ENCODE measurements at places on chromosomes 1 and 21.
A peak's percentile ranks its signal among the peaks of the same experiment; 100 is the strongest.

DNA sequence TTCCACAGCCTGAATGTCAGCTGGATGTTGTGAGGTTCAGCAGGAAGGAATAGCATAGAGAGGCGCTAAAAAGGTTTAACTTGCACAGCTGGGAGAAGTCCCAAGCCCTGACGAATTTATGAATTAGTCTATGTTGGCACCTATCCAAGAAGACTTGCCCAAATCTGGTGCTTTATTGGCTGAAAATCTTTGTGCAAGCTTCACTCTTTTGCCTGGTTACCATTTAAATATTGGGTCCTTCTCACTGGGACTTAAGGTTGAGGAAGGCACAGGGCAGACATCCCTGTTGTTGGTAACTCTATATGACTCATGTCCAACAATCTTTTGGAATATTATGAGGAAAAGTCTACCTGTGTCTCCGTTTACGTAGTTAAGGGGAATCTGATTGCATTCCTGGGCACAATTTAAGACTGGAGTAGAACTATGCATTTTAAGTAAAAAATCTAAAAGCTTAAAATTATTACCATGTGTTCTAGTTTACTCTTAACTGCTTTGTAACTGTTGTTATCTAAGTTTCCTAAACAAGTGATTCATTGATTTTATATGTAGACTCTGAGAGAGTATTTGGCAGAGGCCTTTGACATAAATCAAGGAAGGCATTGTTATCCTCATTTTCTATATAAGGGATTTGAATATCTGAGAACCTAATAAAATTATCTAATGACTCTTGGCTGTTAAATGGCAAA lies 181.7 kb upstream of the DPYD start:
- no peak for DNase-seq

GRCh38 chr1:5571438-5571837 lies 420.8 kb downstream of the NPHP4 start:
- DNase-seq: no peak

GRCh38 chr1:153957744-153958110 lies 685 bp downstream of the CRTC2 start:
- DNase-seq: no peak

GRCh38 chr1:36446271-36446670 lies 4.0 kb downstream of the OSCP1 start:
- peak; percentile 42 for DNase-seq

DNA sequence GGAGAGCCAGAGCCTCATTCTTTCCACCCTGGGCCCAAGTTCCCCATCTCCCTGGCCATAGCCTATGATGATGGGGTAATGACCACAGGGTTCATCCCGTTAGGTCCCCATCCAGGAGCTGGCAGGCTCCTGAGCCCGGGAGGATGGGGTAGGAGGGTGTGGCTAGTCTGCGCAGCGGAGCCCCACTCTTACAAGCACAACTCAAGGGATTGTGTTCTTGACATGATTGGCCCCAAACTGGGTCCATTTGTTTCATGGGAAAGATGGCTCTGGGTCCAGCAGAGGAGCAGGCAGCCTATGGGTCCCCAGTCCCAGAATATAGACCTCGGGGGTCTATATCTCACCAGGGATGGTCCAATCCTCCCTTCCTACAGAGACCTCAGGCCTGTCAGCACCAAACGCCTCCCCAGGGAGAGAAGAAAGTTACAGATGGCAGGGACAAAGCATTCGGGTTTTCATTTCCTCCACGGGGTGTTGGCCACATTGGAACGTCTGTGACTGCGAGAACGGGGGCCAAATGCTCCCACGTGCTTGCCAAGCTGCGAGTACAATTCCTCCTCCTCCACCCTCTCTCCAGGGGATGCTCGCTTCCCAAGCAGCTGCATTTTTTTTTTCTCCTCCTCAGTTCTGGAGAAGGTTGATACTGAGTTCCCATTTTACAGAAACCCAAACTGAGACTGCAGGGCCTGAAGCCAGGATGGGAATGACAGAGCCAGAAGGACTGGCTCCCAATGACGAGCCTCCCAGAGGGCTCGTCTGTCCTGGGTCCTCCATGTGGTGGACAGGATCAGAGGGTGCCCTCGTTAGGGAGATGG lies 71.0 kb downstream of the DHRS3 start:
- DNase-seq: no peak

DNA sequence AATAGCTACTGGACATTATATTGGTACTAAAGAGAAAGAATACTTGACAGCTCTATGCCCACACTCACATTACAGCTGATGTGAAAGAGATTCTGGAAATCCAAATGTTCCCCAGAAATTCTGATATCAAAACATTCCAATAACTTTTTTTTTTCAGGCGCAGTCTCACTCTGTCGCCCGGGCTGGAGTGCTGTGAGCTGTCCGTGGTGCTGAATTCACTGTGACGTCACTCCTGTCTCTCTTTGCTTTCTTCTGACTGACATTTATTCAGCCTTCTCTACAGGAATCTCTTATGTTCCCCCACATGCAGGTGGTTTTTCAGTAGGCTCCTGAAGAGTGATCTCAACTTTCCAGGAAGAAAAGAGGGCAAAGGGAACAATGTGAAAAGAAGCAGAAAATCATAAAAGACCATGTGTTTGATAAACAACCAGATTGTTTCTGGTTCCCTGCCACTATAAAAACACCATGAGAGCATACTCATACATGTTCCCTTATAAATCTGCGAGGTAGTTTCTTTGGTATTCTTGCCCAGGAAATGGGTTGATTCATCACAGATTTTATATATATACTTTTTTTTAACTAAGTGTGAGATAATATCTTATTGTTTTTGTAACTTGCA lies 6.2 kb downstream of the S100A7A start:
- peak; percentile 28 for DNase-seq

DNA sequence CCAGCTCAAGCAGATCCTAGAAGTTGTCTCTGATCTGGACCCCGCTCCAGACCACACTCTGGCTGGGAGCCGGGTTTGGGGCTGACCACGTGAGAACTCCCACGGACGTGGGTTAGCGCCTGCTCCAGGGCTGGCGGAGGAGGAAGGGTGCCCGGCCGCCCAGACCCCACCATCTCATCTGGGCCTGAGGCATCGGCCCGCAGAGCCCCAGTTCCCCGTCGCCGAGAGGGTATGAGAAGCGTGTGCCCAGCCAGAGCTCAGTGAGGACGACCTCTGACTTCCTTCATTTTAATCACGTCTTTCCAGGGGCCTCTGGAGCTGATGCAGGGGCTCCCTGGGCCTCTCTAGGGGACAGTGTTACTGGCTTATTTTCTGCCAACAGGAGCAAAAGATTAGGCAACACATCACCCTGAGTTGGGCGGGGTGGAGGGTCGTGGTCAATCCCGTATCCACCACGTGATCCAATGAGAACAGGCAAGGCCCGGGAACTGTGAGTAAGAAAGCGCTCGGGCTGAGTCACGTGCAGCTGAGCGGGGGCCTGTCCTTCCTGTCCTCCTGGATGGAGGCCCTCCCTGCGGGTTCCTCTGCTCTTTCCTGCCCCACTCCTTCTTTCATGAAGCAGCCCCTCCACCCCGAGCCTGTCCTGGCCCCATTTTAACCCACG lies 81.1 kb downstream of the SIK1 start:
- DNase-seq: peak; percentile 29

DNA sequence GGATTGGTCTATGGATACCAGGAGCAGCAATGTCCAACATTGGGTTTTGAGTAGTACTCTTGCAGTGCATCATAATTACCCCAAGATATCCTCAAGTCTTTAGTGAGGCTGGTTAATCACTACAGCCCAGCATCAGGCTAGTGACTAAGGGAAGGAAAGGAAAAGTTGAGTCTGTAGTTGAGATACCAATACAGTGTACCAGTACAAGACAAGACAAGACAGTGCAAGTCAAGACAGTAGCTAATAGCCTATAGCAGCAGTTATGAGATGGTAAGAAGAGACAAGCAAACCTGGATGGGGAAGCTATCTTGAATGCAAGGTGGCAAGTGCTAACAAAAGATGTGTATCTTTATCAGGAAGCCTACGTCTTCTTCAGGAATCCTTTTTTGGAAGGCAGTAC lies 13.3 kb upstream of the GNG12 start:
- no peak for DNase-seq

GRCh38 chr21:41674402-41674801 lies 92.5 kb downstream of the RIPK4 start:
- no peak for DNase-seq

DNA sequence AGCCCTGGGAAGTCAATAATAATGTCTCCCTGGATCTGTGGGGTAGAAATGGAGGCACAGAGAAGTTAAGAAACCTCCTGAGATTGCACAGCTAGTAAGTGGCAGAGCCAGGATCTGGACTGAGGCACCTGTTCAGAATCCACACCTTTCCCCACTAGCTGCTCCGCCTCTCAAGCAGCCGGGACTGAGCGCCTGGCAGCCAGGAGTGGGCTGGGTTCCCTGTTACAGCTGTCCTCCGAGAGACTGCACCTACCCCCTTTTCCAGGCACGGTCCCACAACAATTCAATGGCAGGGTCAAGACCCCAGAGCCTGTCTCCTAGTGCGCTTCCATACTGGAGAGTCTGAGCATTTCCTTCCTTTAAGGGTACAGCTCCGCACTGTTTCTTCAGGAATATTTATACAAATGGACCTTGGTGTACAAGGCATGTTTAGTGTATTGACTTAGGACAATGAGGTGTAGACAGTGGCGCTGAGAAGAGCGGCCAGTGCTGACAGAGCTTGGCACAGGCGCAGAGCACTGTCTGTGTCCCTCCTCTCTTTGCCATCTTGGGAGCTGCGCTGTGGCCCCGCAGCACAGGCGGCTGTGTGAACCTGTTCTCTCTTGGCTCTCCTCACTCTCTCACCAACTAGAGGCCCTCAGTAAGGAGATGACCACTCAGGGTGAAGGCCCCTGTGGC lies 24.4 kb downstream of the GRHL3 start:
- no peak for DNase-seq

GRCh38 chr1:203289281-203289981 lies 15.9 kb upstream of the BTG2 start:
- DNase-seq: no peak

DNA sequence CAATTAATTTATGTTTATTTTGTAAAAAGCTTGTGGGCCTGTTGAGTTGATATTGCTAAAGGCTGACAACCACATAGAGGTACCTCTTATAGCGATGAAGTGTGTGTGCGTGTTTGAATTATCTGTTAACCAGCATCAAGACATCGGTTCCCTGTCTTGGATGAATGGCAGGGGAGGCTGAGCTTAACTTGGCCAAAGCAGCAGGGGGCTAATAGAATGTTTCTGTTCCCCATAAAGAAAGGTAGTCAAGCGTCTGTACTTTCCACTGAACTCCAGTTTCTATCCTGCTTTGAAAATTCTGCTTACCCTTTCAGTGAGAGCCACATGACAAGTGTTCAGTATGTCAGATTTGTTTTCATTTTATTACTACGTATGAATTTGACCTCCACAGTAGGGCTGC lies 63.0 kb downstream of the ROR1 start:
- DNase-seq: no peak

DNA sequence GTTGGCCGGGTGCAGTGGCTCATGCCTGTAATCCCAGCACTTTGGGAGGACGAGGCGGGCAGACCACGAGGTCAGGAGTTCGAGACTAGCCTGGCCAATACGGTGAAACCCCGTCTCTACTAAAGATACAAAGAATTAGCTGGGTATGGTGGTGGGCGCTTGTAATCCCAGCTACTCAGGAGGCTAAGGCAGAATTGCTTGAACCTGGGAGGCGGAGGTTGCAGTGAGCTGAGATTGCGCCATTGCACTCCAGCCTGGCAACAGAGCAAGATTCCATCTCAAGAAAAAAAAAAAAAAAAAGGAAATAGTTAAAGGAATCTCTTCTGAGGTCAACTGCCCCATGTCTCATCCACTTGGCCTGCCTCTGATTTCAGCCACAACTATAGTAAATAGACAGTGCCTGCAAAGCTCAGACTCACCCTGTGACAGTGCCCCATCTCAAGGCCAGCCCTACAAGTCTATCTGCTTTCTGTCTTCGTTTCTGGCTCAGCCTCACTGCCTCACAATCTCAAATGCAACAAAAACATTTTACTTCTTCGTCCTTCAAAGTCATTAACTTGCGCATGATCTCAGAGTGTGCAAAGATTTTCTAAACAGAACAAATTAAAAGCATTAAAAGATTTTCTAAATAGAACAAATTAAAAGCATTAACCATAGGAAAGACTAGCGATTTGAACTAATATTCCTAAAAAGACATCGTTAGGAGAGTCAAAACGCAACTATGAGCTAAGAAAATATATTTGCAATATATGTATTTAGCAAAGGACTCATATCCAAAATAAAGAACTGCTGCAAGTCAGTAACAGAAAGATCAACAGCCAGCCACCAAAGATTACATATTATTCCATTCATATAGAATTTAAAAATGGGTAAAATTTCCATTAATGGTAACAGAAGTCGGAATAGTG lies 65.0 kb upstream of the PRDX6 start:
- DNase-seq: no peak

- no peak for DNase-seq
These were observed 8.7 kb downstream of the ITLN1 start for GRCh38 chr1:160876311-160876710.

DNA sequence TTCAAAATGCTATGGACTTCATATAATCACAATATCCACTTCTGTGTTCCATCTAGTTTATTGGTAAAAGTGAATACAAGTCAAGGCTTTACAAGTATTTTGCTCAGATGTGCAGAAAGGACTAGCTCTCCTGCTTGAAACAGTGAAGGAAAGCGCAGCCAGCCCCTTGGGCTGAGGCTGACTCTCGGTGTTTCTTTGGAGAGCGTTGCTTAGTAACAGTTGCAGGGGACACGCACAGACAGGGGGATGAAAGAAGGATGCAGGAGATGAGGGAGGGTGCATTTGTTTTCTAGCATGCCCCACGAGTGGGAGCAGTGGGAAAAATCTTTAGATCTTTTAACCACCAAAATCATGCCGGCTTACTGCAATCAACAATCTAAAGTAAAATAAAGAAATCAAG lies 9.1 kb downstream of the PYCR2 start:
- DNase-seq: no peak

- DNase-seq: no peak
These were observed 31.7 kb upstream of the KLF17 start for GRCh38 chr1:44086692-44087474.

DNA sequence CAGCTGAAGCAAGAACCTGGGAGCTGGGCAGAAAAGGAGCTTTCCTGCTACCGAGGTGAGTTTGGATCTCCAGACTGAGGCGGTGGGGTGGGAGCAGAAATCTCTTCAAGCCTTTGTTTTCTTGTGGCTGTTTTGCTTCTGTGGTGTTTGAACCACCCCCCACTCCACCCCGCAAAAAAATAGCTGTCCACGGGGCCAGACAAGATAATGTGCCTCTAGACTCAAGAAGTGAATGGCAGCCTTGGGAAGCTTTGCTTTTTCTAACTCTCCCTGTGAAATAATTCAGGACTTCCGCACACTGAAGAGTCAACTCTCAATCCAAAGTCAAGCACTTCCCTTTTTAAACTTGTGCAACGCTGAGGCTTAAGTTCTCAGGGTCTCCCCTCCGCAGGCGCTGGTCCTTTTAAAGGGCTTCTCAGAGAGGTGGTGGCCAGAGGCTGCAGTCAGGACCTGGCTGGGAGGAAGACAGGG lies 159.6 kb upstream of the COA6 start:
- peak; percentile 4 for DNase-seq
